Lower lobe of right lung (tissue), 2 donors: ENCODE measurements at places on chromosomes 7 and 10. TPM values are rescaled to one million over a fixed set of nuclear protein-coding genes. Genes with fewer than 3 reads are reported as not detected.

HOXA1 gene
- total RNA-seq = 0.77 TPM

DNA sequence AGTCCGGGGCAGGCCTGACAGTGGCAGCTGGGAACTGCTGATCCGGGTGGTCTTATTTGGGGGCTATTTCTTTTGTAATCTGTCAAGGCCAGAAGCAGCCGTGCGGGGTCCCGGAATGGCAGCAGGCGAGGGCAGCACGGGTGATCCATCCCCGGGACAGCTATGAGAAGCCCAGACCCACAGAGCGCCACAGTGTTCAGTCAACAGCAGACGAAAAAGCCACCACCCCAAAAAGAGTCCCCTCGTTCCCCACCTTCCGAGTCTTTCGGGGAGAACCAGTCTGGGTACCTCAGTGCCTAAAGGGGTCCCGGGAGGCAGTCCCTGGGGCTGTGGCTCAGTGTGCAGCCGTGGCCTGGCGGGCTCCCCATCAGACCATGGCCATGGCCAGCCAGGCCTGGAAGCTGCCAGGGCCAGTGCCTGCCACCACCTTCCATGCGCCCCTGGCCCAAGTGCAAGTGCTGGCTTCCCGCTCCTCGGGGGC, 125.1 kb upstream of the KCTD7 start:
- DNase-seq = no peak
- no peak overlapping the region for H3K27ac ChIP-seq
- no peak overlapping the region for H3K4me3 ChIP-seq
- H3K4me1 ChIP-seq = peaks cover 4% of the 10 kb centered on the region
- H3K36me3 ChIP-seq = no peaks in the 10 kb centered on the region

DNA sequence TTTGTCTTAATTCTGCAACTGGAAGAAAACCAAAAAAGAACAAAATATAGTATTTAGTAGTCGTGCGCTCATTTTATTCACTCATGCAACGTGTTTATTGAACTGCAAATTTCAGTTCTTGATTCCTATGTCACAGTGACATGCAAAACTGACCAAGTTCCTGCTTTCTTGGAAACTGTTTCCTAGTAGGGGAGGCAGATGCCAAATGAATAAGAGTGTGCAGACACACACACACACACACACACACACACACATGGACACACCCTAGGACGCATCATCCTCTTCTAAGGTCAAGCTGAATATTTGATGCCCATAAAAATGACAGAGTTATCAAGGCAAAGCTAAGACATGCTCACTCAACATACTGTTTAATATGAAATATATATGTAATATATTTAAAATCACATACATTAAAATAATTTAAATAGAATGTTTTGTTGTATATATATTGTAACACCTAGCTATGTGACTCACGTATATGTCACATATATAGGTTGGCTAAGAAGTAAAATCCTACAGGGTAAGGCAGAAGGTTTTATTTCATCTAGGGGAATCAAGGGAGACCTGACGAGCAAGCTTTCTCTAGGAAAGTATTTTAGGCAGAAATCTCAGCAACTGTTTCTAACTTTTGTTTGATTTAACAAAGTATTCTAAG, 79.6 kb downstream of the SVIL start:
- H3K27me3 ChIP-seq = no peaks in the 10 kb centered on the region
- H3K4me1 ChIP-seq = peaks cover 8% of the 10 kb centered on the region
- no peak overlapping the region for H3K4me3 ChIP-seq

GRCh38 chr10:30011396-30011795, 48.0 kb downstream of the JCAD start:
- no peak for DNase-seq
- no peak overlapping the region for H3K27ac ChIP-seq
- H3K4me3 ChIP-seq = no peak overlapping the region
- peaks cover 8% of the 10 kb centered on the region for H3K36me3 ChIP-seq
- peaks cover 24% of the 10 kb centered on the region for H3K4me1 ChIP-seq

DNA sequence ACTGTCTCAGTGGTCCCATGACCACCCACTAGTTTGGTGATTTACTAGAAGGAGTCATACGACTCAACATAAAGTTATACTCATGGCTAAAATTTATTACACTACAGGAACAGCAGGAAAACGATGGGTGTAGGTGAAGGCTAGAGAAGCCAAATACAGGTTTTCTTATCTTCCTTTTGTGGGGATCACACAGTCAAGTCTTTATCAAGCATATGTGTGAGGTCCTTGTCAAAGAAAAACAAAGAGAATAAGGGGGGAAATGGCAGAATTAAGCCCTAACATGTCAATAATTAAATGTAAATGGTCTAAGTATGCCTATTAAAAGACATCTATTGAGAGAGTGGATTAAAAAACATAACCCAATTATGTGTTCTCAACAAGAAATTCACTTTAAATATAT, 47.8 kb upstream of the UBN2 start:
- peaks cover 28% of the 10 kb centered on the region for H3K36me3 ChIP-seq
- no peak overlapping the region for H3K27ac ChIP-seq
- H3K4me3 ChIP-seq = no peak overlapping the region
- H3K4me1 ChIP-seq = no peaks in the 10 kb centered on the region
- DNase-seq = no peak

GRCh38 chr7:26346611-26347203, 55.0 kb downstream of the SNX10 start:
- peaks cover 7% of the 10 kb centered on the region for H3K36me3 ChIP-seq
- H3K4me3 ChIP-seq = no peak overlapping the region
- no peak overlapping the region for H3K27ac ChIP-seq
- H3K4me1 ChIP-seq = no peaks in the 10 kb centered on the region

DNA sequence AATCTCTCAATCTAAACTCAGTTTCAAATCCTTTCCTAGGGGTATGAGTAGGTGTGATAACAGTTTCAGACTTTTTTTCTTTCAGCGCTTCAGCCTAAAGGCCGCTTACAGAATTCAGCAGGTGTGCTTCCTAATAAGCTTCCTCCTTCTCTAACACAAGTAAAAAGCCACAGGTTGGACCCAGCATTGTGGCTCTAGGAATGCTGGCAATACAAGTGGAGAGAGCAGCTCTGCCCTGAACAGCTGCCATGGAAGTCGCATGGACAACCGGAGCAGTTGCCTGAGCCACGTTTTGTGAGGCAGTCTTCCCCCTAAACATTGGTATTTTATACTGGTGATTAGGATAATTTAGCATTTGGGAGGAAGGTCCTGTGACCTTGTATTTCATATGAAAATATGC, 83.5 kb downstream of the ST7 start:
- H3K27me3 ChIP-seq = no peaks in the 10 kb centered on the region
- no peaks in the 10 kb centered on the region for H3K36me3 ChIP-seq
- peaks cover 21% of the 10 kb centered on the region for H3K4me1 ChIP-seq
- DNase-seq = no peak
- H3K27ac ChIP-seq = no peak overlapping the region
- H3K4me3 ChIP-seq = no peak overlapping the region
